ENCODE measurements at places on chromosomes 1 and 21.

GRCh38 chr1:24070821-24071393 is 41.0 kb downstream of the MYOM3 start:
- DNase-seq, result peak; percentile 67

- no peak for DNase-seq
Measured at GRCh38 chr1:158246650-158247049, 7.6 kb upstream of the CD1A start.

DNA sequence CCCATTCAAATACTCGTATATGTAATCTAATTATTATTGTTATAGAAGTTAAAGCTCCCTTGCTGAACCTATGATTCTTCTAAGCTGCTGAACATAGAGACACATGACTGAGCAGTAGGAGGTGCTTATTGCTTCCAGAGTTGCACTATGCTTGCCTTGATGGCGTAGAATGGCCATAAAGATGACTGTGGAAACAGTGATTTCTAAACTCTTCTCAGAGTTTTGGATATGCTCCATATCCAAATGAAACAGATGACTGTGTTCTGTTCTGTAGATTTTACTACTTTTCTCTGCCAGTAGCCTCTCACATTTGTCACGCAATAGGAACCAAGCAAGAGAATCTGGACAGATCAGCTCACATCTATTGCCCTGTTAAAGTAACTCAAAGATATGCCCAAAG is 88.1 kb upstream of the CACYBP start:
- DNase-seq, result no peak

- no peak for DNase-seq
Measured at GRCh38 chr1:230899841-230900251, 31.5 kb upstream of the C1orf198 start.

DNA sequence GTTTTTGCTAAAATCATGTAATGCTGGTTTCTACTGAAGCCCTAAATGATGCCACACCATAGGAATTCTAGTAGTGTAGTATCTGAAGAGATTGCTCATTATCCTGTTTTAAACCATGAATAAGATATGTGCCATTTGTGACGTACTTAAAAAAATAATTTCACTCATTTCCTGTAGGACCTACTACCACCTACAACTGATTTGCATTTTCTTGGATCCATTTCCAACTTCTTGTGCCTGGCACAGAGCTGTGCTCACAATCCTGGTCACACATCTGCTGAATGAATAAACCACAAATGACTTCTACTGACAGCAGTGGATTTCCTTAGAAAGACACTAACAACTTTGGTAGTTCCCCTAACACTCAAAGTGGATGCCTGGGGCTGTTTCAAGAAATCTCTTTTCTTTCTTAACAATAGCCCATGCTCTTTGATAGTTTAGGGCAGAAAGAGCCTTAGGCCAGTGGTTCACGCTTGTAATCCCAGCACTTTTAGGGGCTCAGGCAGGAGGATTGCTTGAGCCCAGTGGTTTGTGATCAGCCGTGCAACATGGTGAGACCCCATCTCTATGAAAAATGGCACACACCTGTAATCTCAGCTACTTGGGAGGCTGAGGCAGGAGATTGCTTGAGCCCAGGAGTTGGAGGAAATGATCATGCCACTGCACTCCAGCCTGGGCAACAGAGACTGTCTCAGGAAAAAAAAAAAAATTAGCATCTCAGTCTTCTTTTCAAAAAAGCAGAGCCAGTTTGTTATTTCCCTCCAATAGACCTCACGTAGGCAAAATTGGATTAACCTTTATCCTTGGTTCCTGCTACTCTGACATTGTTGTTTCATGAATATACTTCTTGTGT is 13.0 kb upstream of the BATF3 start:
- DNase-seq, result no peak

DNA sequence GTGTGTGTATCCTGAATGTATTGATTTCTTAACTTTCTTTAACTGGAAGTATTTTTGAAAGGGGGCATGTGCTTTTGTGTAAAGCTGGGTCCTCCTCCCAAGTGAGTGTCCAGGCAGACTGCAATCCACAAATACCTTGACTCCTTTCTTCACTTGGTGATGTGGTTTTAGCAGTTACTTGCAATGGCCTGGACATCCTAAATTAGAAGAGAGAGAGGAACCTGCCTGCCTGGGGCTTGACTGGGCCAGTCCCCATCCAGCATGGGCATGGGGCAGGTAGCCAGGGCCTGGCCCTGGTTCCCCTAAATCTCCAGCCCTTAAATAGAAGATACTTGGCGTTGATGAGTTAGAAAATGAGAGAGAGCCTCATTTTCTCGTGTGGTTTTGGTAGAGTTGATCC is 159.7 kb downstream of the PGBD5 start:
- DNase-seq, result no peak

- DNase-seq, result no peak
Measured at GRCh38 chr1:3976821-3977220, 76.7 kb upstream of the C1orf174 start.

GRCh38 chr1:248852481-248853405 is 6.1 kb downstream of the ZNF692 start:
- no peak for DNase-seq

DNA sequence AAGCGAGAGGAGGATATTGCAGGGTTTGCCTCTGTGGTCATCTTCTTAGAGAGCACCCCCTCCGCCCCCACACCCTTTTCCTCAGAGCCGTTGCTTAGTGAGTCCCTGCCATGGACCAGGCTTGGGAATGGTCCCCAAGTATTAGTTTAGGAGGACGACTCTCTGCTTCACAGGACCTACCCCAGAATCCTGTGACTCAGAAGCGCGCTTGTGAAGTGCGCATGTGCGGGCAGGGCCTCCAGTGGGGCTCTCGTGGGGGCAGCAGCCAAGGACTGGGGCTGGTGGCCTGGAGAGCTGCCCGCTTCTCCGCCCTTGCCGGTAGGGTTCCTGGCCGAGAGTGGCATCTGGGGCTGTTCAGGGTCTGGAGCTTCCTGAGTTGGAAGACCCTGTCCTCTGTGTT is 37.3 kb upstream of the HMGN1 start:
- DNase-seq, result no peak

- no peak for DNase-seq
Measured at GRCh38 chr1:156430866-156431265, 61.9 kb downstream of the RHBG start.

GRCh38 chr21:34890724-34891612 is 158.1 kb downstream of the RUNX1 start:
- DNase-seq, result no peak

DNA sequence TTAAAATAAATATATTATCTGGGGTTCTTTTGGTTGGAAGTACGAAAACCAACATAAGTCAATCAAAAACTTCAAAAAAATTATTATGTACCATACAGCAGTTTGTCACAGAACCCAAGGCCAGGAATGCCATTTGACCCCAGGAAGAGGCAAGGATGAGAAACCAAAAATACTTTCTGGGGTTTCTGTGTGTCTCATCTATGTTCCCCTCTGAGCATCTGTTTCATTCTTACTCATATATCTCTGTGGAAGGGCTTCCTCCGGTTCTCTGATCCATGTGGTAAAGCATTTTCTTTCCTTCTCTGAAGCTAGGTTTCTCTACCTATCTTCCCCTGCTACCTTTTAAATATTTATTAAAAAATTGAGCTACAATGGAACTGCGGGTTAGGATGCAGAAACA is 9.8 kb upstream of the FCRL1 start:
- DNase-seq, result no peak

DNA sequence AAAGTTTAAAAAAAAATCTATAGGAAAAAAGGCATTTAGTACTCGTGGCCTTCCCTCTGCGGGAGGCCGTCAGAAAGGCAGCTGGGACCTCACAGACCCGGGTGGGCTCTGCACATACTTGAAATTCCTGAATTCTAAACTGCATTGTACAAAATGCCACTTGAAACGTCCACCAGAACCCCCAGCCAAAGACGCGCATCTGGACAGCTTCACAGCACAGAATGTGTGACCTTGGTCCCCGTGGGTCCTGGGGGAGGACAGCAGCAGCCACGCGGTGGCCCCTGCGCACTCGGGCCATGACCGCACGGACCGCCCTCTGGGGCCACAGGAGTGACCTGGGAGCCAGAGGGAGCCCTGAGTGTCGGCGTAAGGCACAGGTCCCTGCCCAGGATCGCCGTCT is 20.6 kb upstream of the MRPS14 start:
- DNase-seq, result no peak

All from NCI-H345 (cell line).